Activated naive CD4-positive, alpha-beta T cell (primary cell): ENCODE measurements at places on chromosomes 5 and 9.

DNA sequence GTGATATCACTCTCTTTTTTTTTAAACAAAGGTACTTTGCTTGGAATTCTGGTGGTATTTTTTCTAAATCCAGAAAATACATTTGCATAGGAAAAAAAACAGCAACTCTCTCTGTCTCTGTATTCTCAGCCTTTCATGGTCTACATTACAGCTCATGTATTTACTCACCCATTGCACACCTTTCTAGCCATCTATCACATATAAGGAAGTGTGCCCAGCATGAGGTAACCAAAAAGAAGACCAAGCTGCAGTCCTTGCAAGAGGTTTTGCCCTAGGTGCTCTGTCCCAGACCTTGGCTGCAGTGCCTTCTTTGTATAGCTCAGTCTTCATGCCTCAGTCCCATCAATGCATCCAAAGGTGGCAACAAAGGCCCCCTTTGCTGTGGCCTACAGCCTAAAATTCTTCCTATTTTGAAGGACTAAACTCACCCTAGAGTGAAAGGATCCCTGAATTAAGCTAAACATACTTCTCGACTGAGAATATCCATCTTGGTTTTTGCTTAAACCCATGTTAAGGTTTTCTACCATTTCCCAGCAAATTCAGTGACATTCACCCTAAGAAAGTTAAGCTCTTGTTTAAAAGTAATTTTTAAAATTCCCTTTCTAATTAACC lies 446.4 kb downstream of the KIF4B start:
- DNase-seq, result no peak

DNA sequence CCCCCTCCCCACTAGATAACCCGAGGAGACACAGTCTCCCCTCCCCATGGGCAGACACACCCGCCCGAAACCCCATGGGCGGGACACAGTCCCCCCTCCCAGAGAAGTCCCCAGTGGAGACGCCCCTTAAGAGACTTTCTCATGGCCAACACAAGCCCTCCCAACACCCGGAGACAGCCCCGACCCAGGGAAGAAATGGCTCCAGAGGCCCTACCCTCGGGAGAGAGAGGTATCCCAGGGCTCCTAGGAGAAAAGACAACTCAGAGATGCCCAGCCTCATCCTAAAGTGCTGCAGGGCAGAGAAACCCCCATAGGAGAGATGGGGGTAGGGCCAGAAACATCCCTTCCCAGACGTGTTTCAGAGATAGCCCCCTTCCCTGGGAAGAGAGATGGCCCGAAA lies 27.4 kb downstream of the PCDH1 start:
- DNase-seq, result no peak

DNA sequence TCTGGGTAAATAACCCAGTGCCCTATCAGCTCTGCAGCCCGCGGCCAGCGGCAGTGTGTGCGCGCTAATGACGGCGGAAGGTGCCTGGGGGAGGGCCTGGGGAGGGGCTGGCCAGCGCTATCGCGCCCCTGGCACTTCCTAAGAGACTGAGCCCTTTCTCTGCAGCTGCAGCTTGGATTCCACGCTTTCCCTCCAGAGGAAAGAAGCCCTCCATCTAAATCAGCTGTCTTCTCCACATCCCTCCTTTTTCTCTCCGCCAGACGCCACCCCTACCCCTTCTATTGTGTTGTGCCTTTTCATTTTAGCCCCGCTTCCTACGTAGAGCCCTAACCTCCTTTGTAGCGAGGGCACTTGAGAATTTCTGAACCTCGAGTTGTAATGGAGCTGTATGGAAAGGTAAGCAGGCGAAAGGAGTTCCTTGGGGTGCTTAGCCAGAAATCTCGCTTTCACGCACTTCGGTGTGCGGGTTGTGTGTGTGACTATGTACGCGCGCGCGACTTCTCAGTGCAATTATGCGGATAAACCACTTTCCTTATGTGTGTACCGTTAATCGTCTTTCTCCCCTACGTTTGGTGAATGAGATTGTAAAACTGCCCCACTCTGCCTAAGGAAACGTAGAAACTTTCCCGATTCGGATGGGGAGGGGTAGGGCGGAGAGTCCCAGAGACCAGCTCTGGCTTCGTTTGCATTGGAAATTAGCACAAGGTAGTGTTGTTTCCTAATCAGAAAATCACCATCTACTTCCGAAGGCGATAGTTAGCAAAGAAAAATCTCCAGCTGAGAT lies 664 bp upstream of the RAB3C start:
- DNase-seq, result no peak

DNA sequence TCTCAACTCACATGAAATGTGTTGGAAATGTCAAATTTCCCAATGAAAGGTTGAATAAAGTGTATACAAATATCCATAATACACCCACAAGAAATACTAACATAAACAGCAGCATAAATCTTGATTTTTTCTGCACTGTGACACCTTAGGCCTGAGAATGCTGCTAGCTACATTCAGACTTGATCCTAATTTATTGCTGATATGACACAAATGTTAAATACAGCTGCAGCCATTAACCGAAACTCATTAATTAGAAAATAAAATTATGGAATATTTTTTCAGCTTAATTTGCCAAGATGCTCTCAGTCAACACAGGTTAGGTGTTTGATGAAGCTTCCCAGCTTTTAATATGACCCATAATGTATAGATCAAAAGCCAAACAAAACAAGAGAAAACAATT lies 914.3 kb upstream of the C9orf72 start:
- DNase-seq, result no peak

DNA sequence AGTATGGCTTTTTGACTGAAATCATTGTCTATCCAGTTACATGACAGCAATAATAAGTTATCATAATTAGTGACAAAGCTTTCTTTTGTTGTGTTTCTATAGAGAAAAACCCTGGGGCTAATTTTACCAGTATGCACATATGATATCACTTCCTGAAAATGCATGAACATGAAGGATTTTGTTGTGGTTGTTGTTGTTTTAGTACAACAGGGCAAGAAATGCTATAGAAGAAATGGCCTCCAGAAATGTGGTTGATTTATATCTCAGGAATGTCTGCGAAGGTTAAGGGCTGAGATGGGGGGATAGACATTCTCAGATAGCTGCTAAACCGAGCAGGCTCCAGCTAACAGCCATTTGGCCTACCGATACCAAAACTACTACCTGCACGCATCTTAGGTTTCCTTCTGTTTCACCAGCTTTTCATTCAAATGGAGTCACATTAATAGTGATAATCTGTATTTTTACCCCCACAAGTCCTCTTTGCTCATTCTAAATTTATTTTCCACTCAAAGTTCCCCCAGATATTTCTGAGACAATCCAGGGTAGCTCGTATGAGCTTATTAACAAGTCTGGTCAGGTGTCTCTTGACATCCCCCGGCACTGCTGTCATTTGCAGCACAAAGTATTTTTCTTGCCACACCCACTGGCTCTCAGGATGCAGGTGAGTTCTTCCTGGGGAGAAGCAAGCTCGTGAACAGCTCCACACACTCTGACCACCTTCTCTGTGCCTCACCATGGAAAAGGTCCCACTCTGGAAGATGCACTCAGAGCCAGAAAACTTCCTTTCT lies 232.4 kb upstream of the GAS1 start:
- DNase-seq, result no peak

DNA sequence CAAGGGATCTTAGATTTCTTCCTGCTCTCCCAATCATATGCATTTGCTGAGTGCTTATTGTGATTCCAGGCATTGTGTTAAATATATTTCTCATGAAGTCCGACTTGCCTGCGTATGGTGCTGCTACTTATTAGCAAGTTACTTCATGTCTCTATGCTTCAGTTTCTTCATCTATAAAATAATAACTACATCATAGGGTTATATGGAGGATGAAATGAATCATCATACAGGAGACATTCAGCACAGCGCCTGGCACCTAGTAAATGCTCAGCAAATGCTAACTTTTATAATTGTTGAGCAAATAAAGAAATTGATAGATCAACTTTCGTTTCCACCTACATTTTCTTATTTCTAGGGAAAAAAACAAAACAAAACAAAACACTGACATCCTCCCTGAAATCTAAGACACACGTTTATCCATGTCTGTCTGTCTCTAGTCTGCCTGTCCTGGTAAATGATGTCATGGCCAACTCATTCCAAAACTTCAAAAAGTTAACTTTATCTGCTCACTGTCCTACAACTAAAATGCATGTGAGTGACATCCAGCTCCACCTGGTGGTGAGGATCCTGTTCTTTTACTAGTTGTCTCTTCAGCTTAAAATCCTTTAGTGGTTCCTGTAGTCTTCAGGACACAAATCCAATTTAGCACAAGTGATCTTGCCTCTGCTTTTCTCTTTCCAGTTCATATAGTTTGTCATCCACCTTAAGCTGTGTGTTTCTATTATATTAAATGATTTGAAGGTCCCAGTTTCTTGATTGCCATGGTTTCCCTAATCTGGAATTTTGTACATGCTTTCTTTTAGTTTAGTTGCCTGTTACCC lies 27.7 kb downstream of the PPP3R2 start:
- DNase-seq, result no peak

DNA sequence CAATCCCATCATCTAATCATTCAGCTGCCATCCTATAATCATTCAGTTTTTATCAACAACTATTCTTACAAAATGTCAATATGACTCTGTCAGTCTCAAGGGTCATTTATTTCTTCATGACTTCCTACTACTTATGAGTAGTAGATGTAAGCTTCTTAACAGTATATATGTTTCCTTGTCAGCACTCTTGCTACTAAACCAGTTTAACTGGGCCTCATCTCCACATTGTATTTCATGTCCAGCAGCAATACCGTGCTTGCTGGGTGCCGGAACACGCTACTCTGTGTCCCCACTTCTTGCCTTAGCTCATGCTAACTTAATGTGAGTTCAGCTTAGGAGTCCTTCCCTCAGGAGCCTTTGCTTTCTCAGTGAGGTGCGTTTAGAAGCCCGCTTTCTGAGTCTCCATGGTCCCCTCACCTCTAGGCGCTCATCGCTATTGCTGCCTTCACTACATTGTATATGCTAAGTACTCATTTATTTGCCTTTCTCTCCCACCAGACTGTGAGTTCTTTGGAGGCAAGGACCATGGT lies 32.9 kb downstream of the ELL2 start:
- DNase-seq, result no peak

GRCh38 chr5:138448070-138448469 lies 9.2 kb downstream of the REEP2 start:
- no peak for DNase-seq

- no peak for DNase-seq
Observed at GRCh38 chr9:105399117-105399516, 48.7 kb upstream of the FSD1L start.

DNA sequence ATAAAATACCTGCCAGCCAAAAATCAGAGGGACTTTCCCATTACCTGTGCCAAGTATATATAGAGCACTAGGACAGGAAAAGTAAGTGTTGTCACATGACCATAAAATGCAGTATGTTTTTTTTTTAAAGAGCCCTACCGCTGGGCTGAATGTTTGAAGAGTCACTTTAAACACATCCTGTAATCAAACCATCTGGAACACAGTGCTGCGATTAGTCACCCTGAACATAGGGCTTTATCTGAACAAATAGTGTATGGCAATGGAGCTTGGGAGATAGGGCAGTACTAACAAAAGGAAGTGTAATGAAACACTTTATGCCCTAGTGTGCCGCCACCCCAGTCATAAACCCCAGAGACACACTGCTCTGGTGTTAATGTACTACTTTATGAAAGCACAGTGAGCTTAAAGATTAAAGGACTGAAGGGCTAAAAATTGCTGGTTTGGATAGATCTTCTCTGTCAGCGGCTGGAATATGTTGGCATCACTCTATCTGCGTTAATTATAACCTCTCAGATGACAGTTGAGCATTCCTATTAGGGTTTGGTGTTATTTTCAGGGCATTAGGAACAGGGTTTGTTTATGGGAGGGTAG lies 90.4 kb downstream of the ZNF608 start:
- no peak for DNase-seq

DNA sequence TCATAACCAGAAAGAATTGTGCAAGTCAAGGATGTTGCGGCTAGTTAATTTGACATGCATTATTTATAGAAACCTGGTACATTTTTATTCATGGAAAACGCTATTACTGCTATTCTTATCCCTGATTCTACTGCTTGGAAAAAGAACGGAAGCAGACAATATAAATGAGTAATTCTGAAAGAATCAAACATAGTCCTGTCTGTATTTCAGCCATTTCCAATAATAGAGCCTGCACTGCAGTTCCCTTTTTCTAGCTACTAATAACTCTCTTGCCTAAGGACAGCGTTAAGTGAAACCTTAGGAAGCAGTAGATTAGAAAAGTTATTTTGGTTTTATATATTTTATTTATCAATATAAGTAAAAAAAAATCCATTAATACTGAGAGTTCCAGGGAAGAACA lies 414.9 kb downstream of the CYLC2 start:
- DNase-seq, result no peak
